Camera-type eye (tissue), 1 donor: ENCODE measurements at places on chromosomes 3 and 15. TPM values are rescaled to one million over a fixed set of nuclear protein-coding genes. Genes with fewer than 3 reads are reported as not detected.

The UBAP1L gene
- total RNA-seq: 22.0 TPM

The PIGX gene
- 42.7 TPM for total RNA-seq

The LIPH gene
- total RNA-seq: 3.3 TPM

The IGSF11 gene
- 51.5 TPM for total RNA-seq

The IGDCC3 gene
- total RNA-seq: 5.4 TPM

The CCR2 gene
- 0.77 TPM for total RNA-seq

The RASGRP1 gene
- total RNA-seq: 16.3 TPM

The BMF gene
- total RNA-seq: 20.1 TPM

The STAC gene
- total RNA-seq: 13.7 TPM

The MAGI1 gene
- total RNA-seq: 110 TPM

The LTF gene
- 52.9 TPM for total RNA-seq

The CTXN2 gene
- total RNA-seq: not detected

The IQCF5 gene
- total RNA-seq: not detected

The SLC6A11 gene
- total RNA-seq: 10.4 TPM

The GP9 gene
- 1.2 TPM for total RNA-seq

The PYGO1 gene
- 36.4 TPM for total RNA-seq

The SPINT1 gene
- total RNA-seq: 27.4 TPM

The SLC9C1 gene
- 1.5 TPM for total RNA-seq

The DAPK2 gene
- total RNA-seq: 6.5 TPM
